Mesangial cell (primary cell): ENCODE measurements at places on chromosomes 2 and 18. TPM values are rescaled to one million over a fixed set of nuclear protein-coding genes. Genes with fewer than 3 reads are reported as not detected.

TIGD1 gene
- total RNA-seq, result 1.4 and 2.3 TPM in 2 replicates

L3MBTL4 gene
- 0.65 and 1.6 TPM in 2 replicates for total RNA-seq

ASB18 gene
- not detected in 2 replicates for total RNA-seq

GAD1 gene
- not detected in 2 replicates for total RNA-seq

GALNT3 gene
- total RNA-seq, result 16.4 and 21.2 TPM in 2 replicates

TM4SF20 gene
- not detected in 2 replicates for total RNA-seq

SCTR gene
- total RNA-seq, result 1.4 TPM in 1 of 2 replicates, not detected in the other

AMER3 gene
- total RNA-seq, result not detected in 2 replicates

IFIH1 gene
- 2.4 and 6.3 TPM in 2 replicates for total RNA-seq

VSNL1 gene
- total RNA-seq, result 0.13 and 0.33 TPM in 2 replicates

GNLY gene
- not detected in 2 replicates for total RNA-seq

TFPI gene
- 61.2 and 95.0 TPM in 2 replicates for total RNA-seq

C2orf15 gene
- total RNA-seq, result 0.16 and 2.8 TPM in 2 replicates

HOXD11 gene
- total RNA-seq, result 19.2 and 24.7 TPM in 2 replicates

ACMSD gene
- total RNA-seq, result not detected in 2 replicates

PROKR1 gene
- total RNA-seq, result not detected in 2 replicates

LRP1B gene
- total RNA-seq, result under 0.01 and 0.13 TPM in 2 replicates

PTMA gene
- total RNA-seq, result 409 and 710 TPM in 2 replicates

CCDC85A gene
- 0.63 and 0.81 TPM in 2 replicates for total RNA-seq

LYG2 gene
- not detected in 2 replicates for total RNA-seq

CDK5R2 gene
- not detected in 2 replicates for total RNA-seq

MYOM1 gene
- under 0.01 and 0.13 TPM in 2 replicates for total RNA-seq

FAP gene
- 7.3 and 25.0 TPM in 2 replicates for total RNA-seq

KCNG3 gene
- under 0.01 TPM in 2 replicates for total RNA-seq

KIAA2012 gene
- total RNA-seq, result under 0.01 TPM in 1 of 2 replicates, not detected in the other

CXCR1 gene
- not detected in 2 replicates for total RNA-seq

USP14 gene
- 15.3 and 24.0 TPM in 2 replicates for total RNA-seq

DYNAP gene
- not detected in 2 replicates for total RNA-seq

DUSP19 gene
- 0.49 and 1.1 TPM in 2 replicates for total RNA-seq

NT5C1B gene
- not detected in 2 replicates for total RNA-seq

C2orf78 gene
- total RNA-seq, result not detected in 2 replicates

TNFAIP6 gene
- 0.38 and 1.1 TPM in 2 replicates for total RNA-seq

SERPINB3 gene
- not detected in 2 replicates for total RNA-seq

SLC19A3 gene
- 0.16 and 0.51 TPM in 2 replicates for total RNA-seq

UGT1A7 gene
- total RNA-seq, result not detected in 2 replicates

CHST10 gene
- 12.4 and 13.1 TPM in 2 replicates for total RNA-seq

GREB1L gene
- total RNA-seq, result 2.8 and 4.1 TPM in 2 replicates

VIL1 gene
- total RNA-seq, result not detected in 2 replicates

RBM44 gene
- total RNA-seq, result 0.49 and 0.51 TPM in 2 replicates

CFAP65 gene
- 0.13 TPM in 1 of 2 replicates, not detected in the other for total RNA-seq
